ENCODE measurements at places on chromosomes 12 and 14.

DNA sequence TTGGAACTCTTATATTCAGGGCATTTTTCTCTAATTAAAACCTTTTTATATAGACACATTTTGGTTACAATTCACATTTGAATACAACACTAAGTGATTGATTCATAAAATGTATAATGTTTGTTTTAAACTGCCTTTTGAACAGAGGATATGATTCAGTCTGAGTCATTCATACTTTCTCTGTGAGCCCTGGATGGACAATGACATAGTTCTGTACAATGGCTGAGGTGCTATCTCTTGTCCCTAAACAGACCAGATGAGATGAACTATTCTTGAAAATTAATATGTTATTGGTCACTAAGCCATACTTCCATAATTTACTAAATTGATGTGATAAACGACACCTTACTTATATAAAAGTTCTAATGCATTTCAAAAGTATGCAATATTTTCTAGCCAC, 199.7 kb upstream of the ATXN7L3B start:
- no peak for DNase-seq

- DNase-seq: no peak
Measured at GRCh38 chr12:106070147-106070546, 68.6 kb downstream of the NUAK1 start.

DNA sequence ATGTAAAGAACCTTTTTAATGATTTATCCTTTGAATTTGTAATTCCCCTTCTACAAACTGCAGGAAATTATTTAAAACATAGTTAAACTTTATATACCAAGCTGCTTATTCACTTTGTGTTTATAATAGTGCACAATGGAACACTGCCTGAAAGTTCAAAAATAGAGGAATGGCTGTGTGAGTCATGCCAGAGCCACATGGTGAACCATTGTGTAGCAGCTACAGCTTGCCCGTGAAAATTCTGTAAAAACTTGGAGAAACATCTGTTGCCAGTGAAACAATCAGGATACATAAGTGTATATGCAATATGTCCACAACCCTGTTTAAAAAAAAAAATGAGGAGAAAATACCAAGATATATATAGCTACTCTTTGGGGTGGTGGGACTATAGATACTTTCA, 59.5 kb downstream of the VEZT start:
- no peak for DNase-seq

GRCh38 chr14:97413022-97413539, 615.9 kb downstream of the VRK1 start:
- DNase-seq: no peak

GRCh38 chr14:26444822-26445221, 153.0 kb downstream of the NOVA1 start:
- no peak for DNase-seq

GRCh38 chr14:100486025-100486828, 101.0 kb downstream of the BEGAIN start:
- no peak for DNase-seq

- DNase-seq: peak; percentile 45
Measured at GRCh38 chr14:90553921-90554336, 157.1 kb downstream of the CALM1 start.

GRCh38 chr12:91643763-91644162, 461.1 kb upstream of the DCN start:
- no peak for DNase-seq

DNA sequence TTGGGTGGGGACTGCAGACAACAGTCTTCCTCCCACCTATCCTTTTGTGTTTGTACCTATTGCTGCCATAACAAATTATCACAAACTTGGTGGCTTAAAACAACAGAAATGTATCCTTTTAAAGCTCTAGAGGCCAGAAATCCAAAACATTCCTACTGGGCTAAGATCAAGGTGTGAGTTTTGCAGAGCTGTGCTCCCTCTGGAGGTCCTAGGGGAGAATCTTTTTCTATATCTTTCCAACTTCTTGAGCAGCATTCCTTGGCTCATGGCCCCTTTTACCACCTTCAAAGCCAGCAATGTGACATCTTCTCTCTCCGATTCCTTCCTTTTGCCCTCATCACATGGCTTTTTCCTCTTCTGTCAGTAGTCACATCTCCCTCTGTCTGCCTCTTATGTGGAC, 190.6 kb downstream of the TTC8 start:
- DNase-seq: no peak
